ENCODE measurements at places on chromosomes 3 and 15. TPM values are rescaled to one million over a fixed set of nuclear protein-coding genes. Genes with fewer than 3 reads are reported as not detected.

The OCA2 gene
- not detected for total RNA-seq

The C2CD4B gene
- total RNA-seq, result 1.2 TPM

The CCDC39 gene
- total RNA-seq, result not detected

The CLRN1 gene
- not detected for total RNA-seq

The VPS8 gene
- total RNA-seq, result 281 TPM

The CRABP1 gene
- 3.4 TPM for total RNA-seq

The NR2F2 gene
- total RNA-seq, result 65.9 TPM

The THBS1 gene
- total RNA-seq, result 285 TPM

The UTS2B gene
- total RNA-seq, result not detected

The SAMMSON gene
- total RNA-seq, result 0.62 TPM

The CTNNB1 gene
- 319 TPM for total RNA-seq

The DTWD1 gene
- total RNA-seq, result 74.0 TPM

The ANKUB1 gene
- 0.51 TPM for total RNA-seq

The IQCF5 gene
- total RNA-seq, result not detected

The TRIM59 gene
- total RNA-seq, result not detected

The KLHDC8B gene
- 7.7 TPM for total RNA-seq

The NUDT16 gene
- total RNA-seq, result 28.1 TPM

The LRRC2 gene
- total RNA-seq, result 10.7 TPM

The VEPH1 gene
- 12.2 TPM for total RNA-seq

The SLC6A20 gene
- total RNA-seq, result not detected

All from uterus (tissue), 4 donors.